ENCODE measurements at places on chromosomes 5 and 9.

GRCh38 chr5:122790354-122791103 lies 15.6 kb downstream of the SNX2 start:
- DNase-seq = no peak

DNA sequence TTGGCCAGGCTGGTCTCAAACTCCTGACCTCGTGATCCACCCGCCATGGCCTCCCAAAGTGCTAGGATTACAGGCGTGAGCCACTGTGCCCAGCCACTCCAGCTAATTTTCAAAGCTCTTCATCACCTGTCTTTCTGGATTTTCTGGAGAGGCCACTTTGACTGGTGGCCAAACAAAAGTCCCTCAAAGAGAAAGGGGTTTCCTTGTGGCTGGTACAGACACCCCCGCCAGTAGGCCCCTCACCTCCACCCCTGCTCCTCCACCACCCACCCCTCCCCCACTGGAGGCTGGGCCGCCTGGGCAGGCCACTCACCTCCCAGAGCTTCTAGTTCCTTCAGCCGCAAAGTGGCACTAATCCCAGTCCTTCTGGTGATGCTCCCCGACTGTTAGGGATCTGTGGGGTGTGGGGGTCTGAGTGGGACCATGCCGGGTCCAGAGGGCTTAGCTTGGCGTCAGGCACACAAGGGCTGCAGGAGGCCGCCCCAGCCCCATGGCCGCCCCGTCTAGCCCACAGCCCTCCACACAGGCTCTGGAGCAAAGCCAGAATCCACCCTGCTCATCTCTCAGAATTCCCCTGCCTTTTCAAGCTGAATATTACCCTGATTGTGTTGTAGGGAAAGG lies 182.0 kb upstream of the IER5L start:
- no peak for DNase-seq

- DNase-seq = peak; percentile 29
Measured at GRCh38 chr9:135504262-135505243, 4.1 kb downstream of the MRPS2 start.

GRCh38 chr9:14136646-14137370 lies 177.1 kb downstream of the NFIB start:
- DNase-seq = no peak

- no peak for DNase-seq
Measured at GRCh38 chr9:21993893-21994555, at the start of gene CDKN2A. Gene CDKN2A, minus strand, starts transcription at chr9:21994392.

DNA sequence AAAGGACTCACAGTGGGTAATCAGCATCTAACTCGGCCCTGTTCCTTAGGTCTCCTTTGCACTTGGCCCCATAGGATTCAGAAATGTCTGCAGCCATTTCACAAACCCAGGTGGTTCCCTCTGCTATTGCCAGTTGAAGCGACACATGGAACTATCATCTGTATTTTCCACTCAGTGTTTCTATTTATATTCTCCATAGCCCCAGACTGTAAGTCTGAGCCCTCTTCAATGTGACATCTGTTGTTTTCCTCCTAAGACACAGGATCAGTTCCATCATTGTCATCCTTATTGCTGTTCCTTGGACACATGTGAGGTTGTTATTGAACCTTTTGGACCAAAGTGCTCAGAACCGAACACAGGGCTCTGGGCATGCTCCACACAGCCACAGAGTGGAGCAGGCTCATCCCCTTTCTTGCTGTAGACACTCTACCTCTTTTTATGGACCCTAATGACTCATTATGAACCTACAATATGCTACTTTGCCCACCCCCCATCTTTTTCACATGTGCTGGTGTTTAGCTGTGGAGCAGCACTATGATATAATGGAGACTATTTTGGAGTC lies 36.4 kb downstream of the GARNL3 start:
- no peak for DNase-seq

DNA sequence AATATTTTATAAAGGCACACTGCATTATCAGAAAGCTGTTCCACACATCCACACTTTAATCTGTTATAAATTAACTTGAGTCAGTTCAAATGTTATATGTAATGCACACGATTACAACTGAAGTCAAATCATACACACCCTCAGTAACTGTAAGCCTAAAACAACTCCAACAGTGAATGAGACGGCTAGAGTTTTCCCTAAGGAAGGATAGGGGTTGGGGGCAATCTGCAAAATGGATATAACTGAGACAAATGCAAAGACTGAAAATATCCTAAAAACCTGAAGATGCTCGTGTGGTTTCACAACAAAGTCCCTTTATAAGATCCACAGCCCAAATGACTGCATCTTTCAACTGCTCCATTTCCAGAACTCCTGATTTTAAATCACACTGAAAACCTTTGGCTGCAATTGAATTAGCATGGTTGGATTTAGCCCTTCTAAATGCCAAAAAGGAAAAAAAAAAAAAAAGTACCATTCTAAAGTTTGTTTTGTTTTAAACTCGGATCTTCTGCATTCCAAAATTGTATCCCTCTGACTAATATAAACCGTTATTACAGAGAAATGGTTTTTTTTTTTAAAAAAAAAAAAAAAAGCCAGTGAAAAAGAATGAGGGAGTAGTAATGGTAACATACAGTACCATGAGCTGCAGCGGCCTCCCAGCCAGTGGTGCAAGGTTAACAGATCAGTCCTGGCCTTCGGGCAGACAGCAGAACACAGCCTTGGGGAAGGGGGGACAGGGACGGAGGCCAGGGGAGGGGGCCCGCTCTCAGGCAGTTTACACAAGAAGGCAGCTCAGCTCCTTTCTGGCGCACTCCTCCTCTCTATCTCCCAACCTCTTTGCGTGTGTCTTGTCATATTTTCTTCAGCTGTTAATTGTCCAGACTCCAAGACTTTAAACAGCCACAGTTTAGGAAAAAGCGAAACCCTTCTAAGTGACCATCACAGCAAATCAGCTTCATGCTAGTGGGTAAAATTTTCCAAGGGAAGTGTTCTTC lies 166.1 kb downstream of the BNC2 start:
- DNase-seq = no peak

GRCh38 chr9:125271081-125271480 lies 9.5 kb downstream of the GAPVD1 start:
- no peak for DNase-seq

GRCh38 chr5:59142927-59143326 lies 560.1 kb downstream of the RAB3C start:
- DNase-seq = no peak

DNA sequence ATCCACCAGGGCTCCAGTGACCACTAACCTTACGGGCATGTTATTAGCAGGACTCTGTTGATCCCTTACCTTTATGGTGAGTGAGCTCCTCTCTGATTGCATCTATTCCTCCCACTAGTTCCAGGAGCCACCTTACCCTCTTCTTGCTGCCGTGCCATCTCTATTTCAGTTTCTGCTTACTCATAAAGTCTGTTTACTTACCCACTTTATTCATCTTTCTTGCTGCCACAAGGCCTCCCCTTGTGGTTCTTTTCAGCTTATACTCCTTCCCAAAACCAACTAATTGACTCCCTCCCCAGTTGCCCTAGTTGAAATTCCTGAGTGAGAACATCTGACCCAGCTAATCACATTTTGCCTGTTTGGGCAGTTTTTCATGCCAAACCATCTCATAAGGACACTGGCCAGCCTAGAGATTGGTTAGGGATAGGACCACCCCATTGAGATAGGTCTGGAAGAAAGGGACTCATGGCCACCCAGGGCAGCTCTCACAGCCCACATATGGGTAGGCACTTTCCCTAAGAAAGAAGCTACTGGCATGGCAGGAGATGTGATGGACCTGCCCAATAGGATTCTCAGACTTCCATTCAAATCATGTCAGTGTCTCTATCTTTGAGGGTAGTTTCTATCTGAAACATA lies 412.7 kb downstream of the EFNA5 start:
- no peak for DNase-seq

- no peak for DNase-seq
Measured at GRCh38 chr5:151374539-151374938, 27.2 kb upstream of the SLC36A2 start.

DNA sequence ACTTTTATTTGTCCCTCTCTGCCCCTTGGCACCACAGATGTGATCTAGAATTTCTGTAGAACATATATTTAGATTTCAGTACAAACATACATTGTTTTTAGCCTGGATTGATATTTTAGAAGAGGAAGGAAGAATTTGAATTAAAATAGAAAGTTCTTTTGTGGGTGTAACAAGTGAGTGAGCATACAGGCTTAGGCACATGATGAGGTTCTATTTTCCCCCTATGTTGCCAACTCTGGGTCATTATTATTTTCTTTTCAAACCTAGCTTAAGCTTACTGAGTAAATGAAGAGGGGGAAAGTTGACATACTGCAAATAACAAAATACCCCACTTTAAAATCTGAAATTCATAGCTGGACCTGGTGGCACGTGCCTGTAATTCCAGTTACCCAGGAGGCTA lies 102.9 kb downstream of the GCNT1 start:
- DNase-seq = no peak

All from lower leg skin (tissue), 4 donors.